ENCODE measurements at places on chromosomes 1 and 21.

- no peak for DNase-seq
Observed at GRCh38 chr1:64581135-64581842, 111.4 kb downstream of the CACHD1 start.

- DNase-seq = no peak
Observed at GRCh38 chr1:239545466-239545865, 159.1 kb downstream of the CHRM3 start.

DNA sequence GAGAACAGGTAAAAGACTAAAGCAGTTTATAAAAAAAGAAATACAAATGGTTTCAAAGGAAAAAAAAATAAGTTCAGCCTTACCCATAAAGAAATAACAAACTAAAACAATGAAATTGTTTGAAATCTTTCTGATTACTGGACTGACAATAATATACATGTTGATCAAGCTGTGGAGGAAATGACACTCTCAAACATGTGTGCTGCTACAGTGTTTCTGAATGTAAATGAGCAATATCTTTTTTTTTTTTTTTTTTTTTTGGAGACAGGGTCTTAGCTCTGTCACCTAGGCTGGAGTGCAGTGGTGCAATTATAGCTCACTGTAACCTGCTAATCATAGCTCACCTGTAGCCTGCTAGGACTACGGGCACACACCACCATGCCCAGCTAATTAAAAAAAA lies 6.5 kb downstream of the EPS15 start:
- DNase-seq = no peak

DNA sequence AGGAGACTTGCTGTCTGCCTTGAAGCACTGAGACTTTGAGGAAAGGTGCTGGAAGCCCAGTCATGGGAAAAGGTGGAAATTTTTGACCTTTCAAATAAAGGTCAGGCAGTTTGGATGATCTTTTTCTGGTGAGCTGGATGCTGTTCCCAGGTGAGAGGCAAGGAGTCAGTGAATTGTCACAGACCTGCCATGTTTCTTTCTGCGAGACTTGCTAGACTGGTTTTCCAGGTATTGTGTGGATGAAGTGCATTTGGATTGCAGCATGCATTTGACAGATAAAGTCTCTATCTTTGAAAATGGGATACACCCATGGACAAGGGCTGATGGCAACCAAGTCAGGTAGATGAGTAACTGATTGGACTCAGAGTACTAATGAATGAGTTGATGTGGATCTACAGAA lies 65.7 kb upstream of the NHLH2 start:
- DNase-seq = no peak

DNA sequence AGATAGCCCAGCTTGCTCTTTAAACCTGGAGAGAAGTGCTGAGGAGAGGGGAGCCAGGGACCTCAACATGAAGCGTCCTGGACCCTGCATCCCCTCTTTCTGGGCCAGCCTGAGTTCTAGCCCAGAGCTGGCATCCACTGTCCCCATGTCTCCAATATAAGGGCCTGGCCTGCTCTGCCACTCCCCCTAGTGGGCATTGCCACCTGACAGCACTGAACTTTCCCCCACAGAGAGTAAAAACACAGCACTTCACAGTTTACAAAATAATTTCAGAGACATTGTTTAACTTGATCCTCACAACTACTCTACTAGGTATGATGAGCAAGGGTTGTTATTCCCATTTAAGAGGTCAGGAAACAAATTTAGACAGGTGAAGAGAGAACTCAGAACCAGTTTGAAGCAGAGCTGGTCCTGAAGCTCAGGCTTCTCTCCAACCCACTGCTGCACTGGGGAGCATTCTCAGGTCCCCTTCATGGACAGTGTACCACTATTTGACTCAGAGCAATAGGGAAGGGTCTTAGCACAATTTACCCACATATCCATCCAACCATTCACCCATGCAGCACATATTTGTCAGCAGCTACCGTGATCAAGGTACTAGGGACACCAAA lies 151.2 kb downstream of the DMRTA2 start:
- peak; percentile 38 for DNase-seq

- DNase-seq = no peak
Observed at GRCh38 chr1:3518256-3518655, 63.8 kb downstream of the ARHGEF16 start.

- no peak for DNase-seq
Observed at GRCh38 chr1:246293366-246294121, 213.5 kb downstream of the SMYD3 start.

DNA sequence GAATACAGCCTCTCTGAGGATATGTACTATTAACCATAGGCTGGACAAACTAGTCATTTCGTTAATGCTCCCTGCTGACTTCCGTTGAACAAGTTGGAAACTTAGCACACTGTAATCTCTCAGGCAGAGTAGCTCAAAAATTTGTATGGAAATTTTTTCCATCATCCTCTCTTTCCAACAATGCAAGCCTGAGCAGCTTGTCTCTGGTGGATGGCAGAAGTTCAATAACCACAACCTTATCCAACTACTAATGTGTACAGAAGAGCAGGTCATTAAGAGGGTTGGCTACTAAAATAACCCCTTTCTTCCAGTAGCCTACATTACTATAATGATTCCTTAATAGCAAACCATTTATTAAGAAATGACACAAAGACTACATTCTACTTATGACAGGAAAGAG lies 262.3 kb downstream of the NFIA start:
- no peak for DNase-seq

DNA sequence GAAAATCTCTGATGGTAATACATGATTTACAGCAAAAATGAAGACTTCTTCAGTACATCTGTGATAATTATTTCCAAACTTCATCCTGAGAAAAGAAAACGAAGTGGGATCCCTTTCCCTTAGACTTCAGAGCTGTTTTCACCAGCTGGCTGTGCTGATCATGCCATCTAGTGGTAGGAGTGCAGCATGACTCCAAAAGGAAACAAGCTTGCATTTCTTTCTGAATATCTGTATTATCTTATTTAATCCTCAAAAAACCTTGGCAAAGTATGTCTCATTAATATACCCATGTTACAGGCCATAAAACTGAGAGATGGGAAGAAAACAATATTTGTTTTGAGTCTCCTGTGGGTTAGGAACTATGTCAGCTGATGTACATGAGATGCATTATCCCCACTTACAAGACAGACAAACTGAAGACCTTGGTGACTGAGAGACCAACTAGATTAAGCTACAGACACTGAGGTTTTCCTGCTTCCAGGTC lies 9.8 kb upstream of the GJA8 start:
- DNase-seq = no peak

- no peak for DNase-seq
Observed at GRCh38 chr1:3539707-3540425, 71.4 kb downstream of the MEGF6 start.

DNA sequence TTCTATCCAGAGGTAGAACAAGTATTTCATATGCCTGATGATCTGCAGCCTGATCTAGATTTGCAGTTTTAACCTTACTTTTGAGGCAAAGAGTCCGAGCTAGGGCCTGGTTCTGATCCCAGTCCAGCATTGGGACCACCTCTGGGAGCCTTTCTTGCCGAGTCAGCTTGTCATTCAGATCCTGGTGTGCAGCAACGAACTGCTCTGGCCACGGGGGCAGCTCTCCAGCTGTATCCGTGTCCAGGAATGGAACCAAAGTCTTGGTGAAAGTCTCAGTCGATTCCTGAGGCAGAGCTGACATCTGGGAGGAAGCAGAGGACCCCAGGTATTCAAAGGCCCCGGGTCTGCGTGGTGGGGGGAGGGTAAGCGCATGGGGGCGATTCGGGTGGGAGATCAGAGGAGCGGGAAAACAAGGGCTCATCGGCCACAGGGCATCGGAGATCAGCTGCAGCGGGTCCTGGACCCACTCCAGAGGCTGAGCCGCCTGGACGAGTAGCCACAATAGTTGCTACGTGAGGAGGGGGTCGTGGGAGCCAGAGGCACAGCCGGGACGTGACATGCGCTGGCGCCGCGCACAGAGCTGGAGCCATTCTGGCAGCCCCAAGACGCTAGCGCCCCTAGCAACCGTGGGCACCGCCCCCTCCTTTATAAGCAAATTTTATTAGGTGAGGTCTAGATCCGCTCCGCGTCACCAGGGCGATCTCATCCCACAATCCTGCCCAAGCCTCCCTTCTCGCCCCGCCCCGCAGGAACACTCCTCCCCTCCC lies 32.4 kb upstream of the BSDC1 start:
- DNase-seq = no peak

DNA sequence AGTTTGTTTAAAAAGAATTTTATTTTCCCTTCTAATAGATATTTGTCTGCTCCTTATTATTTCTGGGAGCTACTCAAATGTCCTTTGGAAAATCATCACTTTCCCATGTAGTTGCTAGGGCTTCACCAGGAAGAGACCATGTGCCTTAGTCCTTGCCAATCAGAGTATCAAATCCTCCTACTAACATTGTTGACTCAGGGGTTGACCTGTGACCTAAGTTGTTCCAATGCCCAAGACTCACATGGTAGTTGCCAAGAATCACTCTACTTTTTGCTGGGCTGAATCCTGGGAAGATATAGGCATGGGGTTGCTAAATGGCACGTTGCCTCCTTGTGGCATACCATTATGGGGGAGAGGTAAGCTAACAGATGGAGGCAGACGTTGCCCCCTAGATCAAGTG lies 58.2 kb upstream of the FOXD3 start:
- no peak for DNase-seq

DNA sequence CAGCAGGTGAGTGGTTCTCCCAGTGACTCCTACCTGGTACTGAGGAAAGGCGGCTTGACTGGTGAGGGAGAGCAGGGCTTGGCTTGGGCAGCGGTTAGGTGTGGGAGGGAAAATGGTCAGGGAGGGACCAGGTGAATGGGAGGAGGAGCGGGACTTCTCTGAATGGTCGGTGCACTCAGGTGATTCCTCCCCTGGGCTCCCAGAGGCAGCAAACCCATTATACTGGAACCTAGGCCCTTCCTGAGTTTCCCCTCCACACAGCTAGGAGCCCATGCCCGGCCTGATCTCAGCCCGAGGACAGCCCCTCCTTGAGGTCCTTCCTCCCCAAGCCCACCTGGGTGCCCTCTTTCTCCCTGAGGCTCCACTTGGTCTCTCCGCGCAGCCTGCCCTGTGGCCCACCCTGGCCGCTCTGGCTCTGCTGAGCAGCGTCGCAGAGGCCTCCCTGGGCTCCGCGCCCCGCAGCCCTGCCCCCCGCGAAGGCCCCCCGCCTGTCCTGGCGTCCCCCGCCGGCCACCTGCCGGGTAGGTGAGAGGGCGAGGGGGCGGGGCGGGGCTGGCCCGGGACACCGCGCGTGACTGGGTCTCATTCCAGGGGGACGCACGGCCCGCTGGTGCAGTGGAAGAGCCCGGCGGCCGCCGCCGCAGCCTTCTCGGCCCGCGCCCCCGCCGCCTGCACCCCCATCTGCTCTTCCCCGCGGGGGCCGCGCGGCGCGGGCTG lies 2.3 kb downstream of the ARTN start:
- no peak for DNase-seq

DNA sequence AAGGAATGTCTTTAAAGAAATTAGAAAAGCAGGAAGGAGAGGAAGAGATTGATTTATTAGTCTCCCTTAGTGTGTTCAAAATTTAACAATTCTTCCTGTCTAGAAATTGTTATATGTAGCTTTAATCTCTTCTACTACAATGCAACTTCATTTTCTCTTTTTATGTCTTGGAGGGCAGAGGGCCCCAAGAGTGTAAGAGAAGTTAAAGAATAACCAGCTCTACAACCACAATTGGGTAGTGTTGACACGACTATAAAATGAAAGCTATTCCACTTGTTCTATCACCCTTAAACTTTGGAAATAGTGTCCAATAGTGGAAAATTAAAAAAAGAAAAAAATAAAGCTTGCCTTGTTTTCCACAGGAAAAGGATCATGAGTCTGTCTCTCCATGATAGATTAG lies 82.6 kb upstream of the DPYD start:
- no peak for DNase-seq

- DNase-seq = no peak
Observed at GRCh38 chr1:224745924-224746323, 129.8 kb downstream of the CNIH3 start.

GRCh38 chr1:174769961-174770549 lies 229.7 kb upstream of the CACYBP start:
- DNase-seq = no peak

DNA sequence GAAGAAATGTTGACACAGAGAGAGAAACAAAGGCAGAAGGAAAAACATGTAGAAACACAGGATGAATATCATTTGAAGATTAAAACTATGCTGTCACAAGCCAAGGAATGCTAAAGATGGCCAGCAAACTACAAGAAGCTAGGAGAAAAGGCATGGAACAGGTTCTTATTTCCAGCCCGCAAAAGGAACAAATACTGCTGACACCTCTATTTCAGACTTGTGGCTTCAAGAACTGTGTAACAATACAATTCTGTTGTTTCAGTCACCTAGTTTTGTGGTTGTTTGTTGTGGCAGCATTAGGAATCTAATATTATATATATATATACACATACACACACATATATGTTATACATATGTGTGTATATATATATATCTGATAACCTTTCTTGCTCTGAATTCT lies 1543.9 kb downstream of the KCNT2 start:
- DNase-seq = no peak

GRCh38 chr1:185401019-185401418 lies 84.0 kb upstream of the IVNS1ABP start:
- no peak for DNase-seq

DNA sequence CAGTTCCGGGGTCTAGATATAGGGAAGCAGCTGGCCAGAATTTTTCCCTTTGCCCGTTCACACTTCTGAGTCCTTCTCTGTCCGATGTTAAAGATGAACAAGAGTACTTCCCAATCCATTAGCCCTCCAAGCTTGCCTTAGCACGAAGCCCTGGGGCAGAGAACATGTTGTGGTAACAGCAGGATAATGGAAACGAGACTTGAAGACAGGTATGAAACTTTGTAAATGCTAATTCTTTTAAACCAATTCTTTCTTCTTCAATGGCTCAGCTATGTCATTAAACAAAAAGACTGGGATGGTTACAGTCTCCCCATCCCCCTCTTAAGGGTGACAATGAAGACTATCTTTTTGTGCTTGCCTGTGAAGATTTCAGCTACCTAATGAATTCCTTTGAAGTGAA lies 218.5 kb downstream of the PLA2G4A start:
- no peak for DNase-seq

DNA sequence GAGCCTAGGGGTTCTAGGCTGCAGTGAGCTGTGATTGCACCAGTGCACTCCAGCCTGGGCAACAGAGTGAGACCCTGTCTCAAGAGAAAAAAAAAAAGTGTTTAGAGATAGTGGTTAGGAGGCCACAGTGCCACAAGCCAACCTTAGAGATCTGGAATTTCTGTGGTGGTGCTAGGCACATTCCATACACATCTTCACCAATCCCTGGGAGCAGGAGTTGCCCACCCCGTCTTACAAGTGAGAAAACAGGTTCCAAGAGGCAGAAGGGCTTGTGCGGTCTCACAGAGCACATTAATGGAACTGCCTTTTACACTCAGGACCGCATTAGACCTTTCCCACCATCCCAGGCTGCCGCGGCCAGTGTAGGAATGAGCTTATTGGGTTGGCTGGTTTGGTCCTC lies 93.2 kb downstream of the EPHB2 start:
- DNase-seq = no peak

- peak; percentile 17 for DNase-seq
Observed at GRCh38 chr1:17881761-17882160, 126.6 kb downstream of the ACTL8 start.

DNA sequence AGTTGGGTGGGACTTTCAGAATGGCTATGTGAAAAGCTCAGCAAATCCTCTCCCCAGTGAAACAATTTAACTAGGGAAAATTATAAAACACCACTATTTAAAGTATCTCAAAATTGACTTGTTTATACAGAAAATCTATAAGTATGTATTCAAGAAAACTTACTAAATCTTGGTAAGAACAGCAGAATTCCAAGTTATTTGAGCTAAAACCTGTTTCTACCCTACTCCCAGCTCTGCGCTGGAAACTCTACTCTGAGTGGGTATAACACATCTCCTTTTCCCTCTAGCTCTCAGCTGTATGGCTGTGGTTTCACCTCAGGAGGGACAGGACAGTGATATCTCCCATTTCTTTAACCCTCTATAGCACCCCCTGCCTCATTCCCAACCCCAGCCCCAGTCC lies 295.2 kb upstream of the POGK start:
- DNase-seq = no peak

Data from left forelimb (tissue), 1 donor.